Type B pancreatic cell (in vitro differentiated cells): ENCODE measurements at places on chromosomes 4 and X. TPM values are rescaled to one million over a fixed set of nuclear protein-coding genes. Genes with fewer than 3 reads are reported as not detected.
A peak's percentile ranks its signal among the peaks of the same experiment; 100 is the strongest.

DNA sequence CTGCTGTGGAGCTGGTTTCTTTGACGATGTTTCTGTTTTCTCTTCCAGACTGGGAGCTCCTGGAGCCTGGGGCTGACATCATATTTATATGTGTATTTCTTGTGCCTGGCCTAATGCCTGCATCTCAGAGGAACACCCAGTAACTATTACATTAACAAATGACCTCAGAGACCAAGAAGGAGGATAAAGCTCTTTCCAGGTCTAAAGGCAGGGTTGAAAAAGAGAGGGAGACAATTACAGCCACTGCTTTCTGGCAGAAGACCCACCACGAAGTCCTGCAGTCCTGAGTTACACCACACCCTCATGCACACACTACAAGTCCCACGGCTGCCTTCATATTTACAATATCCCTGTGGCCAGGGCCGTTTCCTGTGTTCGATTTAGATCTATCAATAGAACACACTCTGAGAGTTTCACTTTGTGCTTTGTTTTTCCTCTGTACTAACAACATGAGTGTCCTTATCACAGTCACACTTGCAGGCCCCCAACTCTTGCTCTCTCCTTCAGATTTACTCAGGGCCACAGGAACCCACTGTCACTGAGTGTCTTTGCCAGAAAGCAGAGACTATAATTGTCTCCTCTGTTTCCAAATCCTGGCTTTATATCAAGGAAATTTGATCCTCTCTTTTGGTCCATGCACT lies 535.5 kb downstream of the MID1IP1 start:
- no peak for DNase-seq
- H3K27ac ChIP-seq, result peak overlapping the region; percentile 33
- H3K27me3 ChIP-seq, result no peaks in the 10 kb centered on the region
- no peaks in the 10 kb centered on the region for H3K36me3 ChIP-seq
- H3K4me1 ChIP-seq, result peaks cover 15% of the 10 kb centered on the region
- H3K4me3 ChIP-seq, result peak overlapping the region; percentile 7

DNA sequence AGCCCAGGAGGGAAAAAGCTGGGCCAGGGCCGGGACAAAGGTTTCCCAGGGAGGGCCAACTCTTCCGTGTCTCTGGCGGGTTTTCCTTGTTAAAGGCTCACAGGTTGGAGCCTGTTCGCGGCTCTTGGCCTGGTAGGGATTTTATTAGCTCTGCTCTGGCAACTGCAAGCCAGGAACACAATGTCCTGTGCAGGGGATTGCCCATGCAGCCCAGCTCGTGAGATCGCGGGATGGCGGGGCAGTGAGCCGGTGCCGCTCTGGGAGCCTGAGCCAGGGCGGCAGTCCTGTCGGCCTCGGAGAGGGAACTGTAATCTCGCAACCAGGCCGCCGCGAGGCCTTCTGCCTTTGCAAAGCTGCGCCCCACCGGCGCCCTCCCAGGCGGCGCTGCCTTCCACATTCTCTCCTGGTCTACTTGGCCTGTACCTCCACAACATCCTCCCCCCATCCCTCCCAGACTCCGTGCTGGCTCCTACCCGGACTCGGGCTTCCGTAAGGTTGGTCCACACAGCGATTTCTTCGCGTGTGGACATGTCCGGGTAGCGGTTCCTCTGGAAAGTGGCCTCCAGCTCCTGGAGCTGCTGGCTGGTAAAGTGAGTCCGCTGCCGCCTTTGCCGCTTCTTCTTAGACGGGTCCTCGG lies 2.1 kb downstream of the PITX2 start:
- peak overlapping the region; percentile 87 for H3K4me3 ChIP-seq
- DNase-seq, result no peak
- peaks cover 100% of the 10 kb centered on the region for H3K27me3 ChIP-seq
- peaks cover 11% of the 10 kb centered on the region for H3K36me3 ChIP-seq
- peaks cover 39% of the 10 kb centered on the region for H3K4me1 ChIP-seq

DNA sequence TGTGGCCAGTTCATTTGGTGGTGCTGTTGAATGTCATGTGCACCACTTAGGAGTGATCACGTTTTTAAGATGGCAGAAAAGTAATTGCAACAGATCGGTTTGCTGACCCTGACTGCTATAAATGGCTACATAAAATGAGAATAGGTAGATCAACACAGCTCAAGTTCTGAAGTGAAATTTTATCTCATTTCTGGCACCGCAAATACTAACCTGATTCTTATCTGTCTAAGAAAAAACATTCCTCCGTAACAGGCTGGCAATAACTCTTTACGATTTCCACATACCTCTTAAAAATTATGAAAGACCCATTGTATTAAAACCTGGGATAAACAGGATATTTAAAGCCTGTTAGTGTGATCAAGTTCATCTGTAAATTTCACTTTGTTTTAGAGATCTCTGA lies 387.5 kb downstream of the PDGFC start:
- H3K4me3 ChIP-seq, result no peak overlapping the region
- no peak for DNase-seq
- no peaks in the 10 kb centered on the region for H3K36me3 ChIP-seq

GRCh38 chrX:13371186-13371585 lies 51.3 kb upstream of the ATXN3L start:
- H3K27ac ChIP-seq, result no peak overlapping the region
- H3K27me3 ChIP-seq, result no peaks in the 10 kb centered on the region
- H3K4me1 ChIP-seq, result peaks cover 5% of the 10 kb centered on the region
- no peak for DNase-seq

GRCh38 chrX:63506320-63506719 lies 155.2 kb upstream of the SPIN4 start:
- H3K4me1 ChIP-seq, result peaks cover 5% of the 10 kb centered on the region
- H3K27me3 ChIP-seq, result no peaks in the 10 kb centered on the region
- H3K27ac ChIP-seq, result no peak overlapping the region
- no peaks in the 10 kb centered on the region for H3K36me3 ChIP-seq
- no peak overlapping the region for H3K4me3 ChIP-seq

GRCh38 chr4:140581078-140581477 lies 12.3 kb upstream of the UCP1 start:
- no peak for DNase-seq
- H3K4me3 ChIP-seq, result no peak overlapping the region
- H3K36me3 ChIP-seq, result no peaks in the 10 kb centered on the region

DNA sequence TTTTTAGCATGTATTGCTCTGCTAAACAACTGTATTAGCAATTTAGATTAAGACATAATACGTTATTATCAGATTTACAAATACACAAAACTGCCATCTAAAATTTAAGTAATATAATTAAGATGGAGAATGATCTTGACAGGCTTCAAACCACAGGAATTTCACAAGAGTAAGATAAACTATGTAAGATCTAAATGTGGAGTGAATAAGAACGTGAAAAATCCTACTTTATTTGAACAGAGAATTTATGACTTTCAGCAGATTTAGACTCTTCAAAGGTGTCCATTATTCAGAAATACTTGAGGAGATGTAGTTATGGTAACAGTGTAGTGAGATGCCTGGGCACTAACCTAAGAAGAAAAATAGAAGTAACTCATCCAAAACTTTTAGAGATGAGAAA lies 73.2 kb downstream of the SLC4A4 start:
- H3K27ac ChIP-seq, result no peak overlapping the region
- H3K4me1 ChIP-seq, result peaks cover 13% of the 10 kb centered on the region
- H3K4me3 ChIP-seq, result no peak overlapping the region
- no peak for DNase-seq

DNA sequence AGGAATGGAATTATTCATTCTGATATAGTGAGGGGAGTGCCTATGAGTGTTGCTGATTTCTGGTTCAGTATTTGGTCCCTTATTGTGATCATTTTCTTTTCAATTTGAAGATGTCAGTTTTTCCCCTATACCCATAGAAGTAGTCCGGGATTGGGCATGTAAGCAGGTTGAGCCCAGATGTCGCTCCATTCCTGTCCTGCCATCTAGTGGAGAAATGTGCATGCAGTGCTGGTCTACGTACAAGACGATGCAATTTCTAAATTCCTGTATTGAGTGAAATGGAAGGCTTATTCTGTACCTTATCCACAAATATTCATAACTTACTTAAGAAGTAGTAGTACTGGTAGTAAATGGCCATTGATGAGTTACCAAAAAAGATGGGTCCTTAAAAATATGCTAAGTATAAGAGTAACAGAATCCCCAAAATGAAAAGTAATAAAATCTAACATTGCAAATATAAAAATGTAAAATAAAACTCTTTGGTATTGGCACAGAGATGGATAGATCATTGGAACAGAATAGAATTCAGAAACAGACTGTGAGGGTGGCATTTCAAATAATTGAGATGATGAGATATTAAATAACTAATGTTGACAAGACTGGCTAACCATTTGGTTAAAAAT lies 60.9 kb downstream of the UGT8 start:
- H3K27me3 ChIP-seq, result no peaks in the 10 kb centered on the region
- H3K27ac ChIP-seq, result no peak overlapping the region
- DNase-seq, result no peak
- H3K36me3 ChIP-seq, result no peaks in the 10 kb centered on the region
- H3K4me3 ChIP-seq, result no peak overlapping the region
- no peaks in the 10 kb centered on the region for H3K4me1 ChIP-seq

DNA sequence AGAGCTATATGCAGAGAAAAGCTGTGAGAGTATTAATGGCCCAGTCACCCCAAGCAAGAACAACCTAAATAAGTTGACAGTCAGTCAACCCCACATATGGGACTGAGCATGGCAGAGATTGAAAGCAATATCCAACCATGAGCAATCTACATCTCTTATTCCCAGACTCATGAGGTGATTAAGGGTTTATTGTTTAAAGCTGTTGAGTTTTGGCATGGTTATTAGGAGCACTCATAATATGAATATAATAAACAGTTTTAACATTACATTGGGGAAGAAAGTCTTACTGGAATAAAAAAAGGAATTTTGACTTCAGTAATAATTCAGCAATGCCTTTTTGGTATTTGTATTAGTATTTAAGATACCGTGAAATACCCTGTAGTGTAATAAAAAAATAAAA lies 1627.4 kb downstream of the STIM2 start:
- H3K36me3 ChIP-seq, result no peaks in the 10 kb centered on the region
- no peak overlapping the region for H3K27ac ChIP-seq
- DNase-seq, result no peak
- no peaks in the 10 kb centered on the region for H3K4me1 ChIP-seq

- no peaks in the 10 kb centered on the region for H3K4me1 ChIP-seq
- DNase-seq, result peak; percentile 88
- no peak overlapping the region for H3K27ac ChIP-seq
- no peaks in the 10 kb centered on the region for H3K36me3 ChIP-seq
- H3K4me3 ChIP-seq, result no peak overlapping the region
These were observed 16.8 kb downstream of the FGFR3 start for GRCh38 chr4:1809754-1810502.

DNA sequence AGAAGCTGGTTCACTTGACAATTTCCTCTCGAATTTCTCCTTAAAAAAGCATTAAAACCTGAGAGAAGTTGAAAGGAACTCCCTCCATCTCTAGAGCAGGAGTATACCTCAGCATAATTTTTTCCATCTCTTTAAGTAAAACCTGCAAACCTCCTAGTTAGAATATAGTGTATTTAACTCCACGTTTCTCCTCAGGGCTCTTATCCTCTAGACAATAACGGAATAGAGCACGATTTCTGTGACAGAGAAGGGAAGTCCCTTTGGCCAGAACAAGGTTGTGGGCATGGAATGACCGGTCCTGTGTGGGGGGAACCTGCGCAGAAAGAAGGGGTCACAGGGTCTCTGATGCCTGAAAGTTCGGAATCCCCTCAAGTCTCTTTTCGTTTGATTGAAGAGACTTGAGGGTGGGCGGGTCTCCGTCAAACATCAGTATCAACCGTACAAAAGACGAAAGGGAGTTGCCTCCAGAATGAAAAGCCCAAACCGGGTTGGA lies 697 bp downstream of the ZNF280C start:
- peaks cover 8% of the 10 kb centered on the region for H3K36me3 ChIP-seq
- peak overlapping the region; percentile 95 for H3K4me3 ChIP-seq
- H3K27me3 ChIP-seq, result no peaks in the 10 kb centered on the region
- H3K27ac ChIP-seq, result peak overlapping the region; percentile 86
- H3K4me1 ChIP-seq, result no peaks in the 10 kb centered on the region
- DNase-seq, result no peak

DNA sequence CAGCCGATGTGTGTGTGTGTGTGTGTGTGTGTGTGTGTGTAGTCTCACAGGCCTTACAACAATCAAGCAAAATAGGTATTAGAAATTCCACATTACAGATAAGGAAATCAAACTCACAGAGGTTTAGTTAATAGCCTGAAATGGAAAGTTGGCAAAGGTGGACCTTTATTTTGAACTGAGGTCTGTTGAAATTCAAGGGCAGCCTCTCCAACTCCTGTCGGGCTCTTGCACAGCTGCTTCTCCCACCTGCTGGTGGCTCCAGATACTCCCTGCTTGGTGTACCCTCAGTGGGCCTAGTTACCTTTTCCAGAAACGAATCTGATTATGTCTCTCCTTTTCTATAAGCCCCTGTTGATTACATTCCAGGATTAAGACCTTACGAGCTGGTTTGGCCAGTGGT lies 195.9 kb downstream of the MGST2 start:
- no peak overlapping the region for H3K27ac ChIP-seq
- no peaks in the 10 kb centered on the region for H3K27me3 ChIP-seq
- peaks cover 3% of the 10 kb centered on the region for H3K36me3 ChIP-seq
- H3K4me1 ChIP-seq, result peaks cover 16% of the 10 kb centered on the region
- H3K4me3 ChIP-seq, result no peak overlapping the region
- DNase-seq, result no peak

DNA sequence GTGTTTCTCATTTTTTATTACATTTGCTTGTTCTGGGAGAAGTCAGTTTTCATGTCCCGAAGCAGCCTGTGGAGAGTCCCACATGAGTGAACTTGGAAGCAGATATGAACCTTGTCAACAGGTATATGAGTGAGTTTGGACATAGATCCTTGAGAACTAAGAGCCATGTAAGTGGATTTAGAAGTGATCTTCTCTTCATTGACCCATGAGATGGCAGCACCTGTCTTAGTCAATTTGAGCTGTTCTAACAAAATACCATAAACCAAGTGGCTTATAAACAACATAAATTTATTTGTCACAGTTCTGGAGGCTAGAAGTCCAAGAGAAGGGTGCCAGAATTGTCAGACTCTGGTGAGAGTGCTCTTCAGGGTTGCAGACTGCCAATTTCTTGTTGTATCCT lies 1043.8 kb downstream of the ADGRL3 start:
- no peak for DNase-seq
- no peaks in the 10 kb centered on the region for H3K36me3 ChIP-seq
- H3K27me3 ChIP-seq, result peaks cover 18% of the 10 kb centered on the region
- no peak overlapping the region for H3K4me3 ChIP-seq
- H3K4me1 ChIP-seq, result no peaks in the 10 kb centered on the region
- H3K27ac ChIP-seq, result no peak overlapping the region

DNA sequence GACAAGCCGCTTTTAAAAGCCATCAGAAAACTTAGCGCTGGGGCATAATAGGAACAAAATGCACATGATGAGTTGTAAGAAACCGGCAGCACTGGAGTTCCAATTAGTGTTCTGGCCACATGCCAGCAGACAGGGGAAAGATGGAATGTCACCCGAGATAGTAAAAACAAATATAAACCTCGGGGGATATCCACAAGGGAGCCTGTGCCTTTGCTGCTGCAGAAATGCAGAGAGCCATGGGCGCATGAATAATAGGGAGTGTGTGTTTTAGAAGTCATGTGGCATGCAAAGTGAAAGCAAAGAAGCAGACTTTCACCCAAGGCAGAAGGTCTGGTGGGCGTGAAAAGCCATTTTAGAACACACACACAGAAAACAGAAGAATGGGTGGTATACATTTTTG lies 19.1 kb downstream of the GPRASP3 start:
- no peak overlapping the region for H3K4me3 ChIP-seq
- no peak for DNase-seq

The GAGE12E gene
- total RNA-seq, result not detected in 2 replicates

The SASH3 gene
- total RNA-seq, result not detected in 2 replicates

The ODAPH gene
- total RNA-seq, result not detected in 2 replicates

The KCNE5 gene
- total RNA-seq, result 1.7 and 2.7 TPM in 2 replicates

The USP17L26 gene
- total RNA-seq, result not detected in 2 replicates

The CCDC160 gene
- total RNA-seq, result 0.55 and 1.8 TPM in 2 replicates

The GCNA gene
- total RNA-seq, result 0.79 and 2.1 TPM in 2 replicates

The NOX1 gene
- total RNA-seq, result 0.70 and 1.2 TPM in 2 replicates

The GABRE gene
- 5.5 and 9.9 TPM in 2 replicates for total RNA-seq

The MYOZ2 gene
- 0.12 TPM in 1 of 2 replicates, not detected in the other for total RNA-seq

The FOXR2 gene
- total RNA-seq, result not detected in 2 replicates

The HSPA4L gene
- 9.7 and 17.2 TPM in 2 replicates for total RNA-seq

The PNMA3 gene
- total RNA-seq, result 4.3 and 9.2 TPM in 2 replicates
